ENCODE measurements at places on chromosomes 7 and 10.

GRCh38 chr10:102735065-102735562 lies 8.6 kb upstream of the WBP1L start:
- DNase-seq: no peak

DNA sequence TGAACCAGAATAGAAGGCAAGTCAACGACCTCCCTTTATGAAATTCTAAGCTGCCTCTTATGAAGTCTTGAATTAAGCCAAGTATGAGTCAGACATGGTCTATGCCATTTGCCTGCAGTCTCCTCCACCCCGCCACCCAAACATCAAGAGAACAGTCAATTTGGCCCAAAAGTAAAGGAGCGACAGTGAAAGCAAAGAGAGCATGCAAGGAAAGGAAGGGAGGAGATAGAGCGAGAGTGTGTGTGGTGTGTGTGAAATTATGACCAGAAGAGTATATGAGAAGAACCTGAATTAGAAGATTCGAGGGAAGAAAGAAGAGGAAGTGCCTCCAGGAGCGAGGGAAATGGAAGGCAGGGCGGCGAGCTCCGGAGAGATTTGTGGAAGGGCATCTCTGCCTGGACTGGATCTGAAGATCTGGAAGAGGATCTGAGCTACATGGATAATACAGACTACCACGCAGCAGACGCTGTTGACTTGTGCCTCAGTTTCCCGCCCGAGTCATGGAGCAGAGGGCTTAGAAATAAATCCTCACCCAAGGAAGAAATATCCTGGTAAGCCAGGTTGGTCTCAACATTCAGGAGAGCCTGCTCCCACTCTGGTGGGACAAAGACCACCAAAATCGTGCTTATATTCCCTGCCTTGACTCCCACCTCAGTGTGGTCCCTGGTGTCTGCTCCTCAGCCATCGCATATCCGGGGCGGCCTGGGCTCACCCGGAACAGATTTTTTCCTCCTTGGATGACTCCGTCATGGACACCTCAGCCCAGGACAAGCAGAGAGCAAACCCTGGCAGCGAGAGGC lies 459 bp downstream of the ZDHHC6 start:
- DNase-seq: no peak

DNA sequence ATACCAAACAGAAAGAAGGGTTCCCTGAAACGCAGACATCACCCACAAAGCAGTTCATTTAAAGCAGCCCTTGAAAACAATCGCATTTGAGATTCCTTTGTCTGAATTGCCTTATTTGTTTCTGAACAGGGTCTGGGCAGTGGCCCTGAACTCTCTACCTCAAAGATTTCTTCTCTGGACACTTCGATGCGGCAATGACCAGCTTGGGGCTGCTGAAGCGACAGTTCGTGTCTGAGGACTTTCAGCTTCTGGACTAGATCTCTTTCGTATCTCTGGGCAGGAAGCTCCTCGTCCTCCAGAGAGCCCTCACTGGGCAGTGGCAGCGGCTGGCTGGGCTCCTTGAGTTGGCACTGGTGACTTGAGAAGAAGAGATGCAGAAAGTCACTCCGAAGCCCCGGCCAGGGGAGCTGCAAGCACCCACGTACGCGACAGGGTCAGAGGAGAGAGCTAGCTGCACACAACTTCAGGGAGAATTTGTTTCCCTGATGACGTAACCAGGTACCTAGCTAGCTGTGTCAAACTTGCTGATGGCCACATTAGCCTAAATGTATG lies 96.3 kb downstream of the SMURF1 start:
- no peak for DNase-seq

GRCh38 chr10:97854743-97855142 lies 5.1 kb downstream of the GOLGA7B start:
- DNase-seq: no peak

DNA sequence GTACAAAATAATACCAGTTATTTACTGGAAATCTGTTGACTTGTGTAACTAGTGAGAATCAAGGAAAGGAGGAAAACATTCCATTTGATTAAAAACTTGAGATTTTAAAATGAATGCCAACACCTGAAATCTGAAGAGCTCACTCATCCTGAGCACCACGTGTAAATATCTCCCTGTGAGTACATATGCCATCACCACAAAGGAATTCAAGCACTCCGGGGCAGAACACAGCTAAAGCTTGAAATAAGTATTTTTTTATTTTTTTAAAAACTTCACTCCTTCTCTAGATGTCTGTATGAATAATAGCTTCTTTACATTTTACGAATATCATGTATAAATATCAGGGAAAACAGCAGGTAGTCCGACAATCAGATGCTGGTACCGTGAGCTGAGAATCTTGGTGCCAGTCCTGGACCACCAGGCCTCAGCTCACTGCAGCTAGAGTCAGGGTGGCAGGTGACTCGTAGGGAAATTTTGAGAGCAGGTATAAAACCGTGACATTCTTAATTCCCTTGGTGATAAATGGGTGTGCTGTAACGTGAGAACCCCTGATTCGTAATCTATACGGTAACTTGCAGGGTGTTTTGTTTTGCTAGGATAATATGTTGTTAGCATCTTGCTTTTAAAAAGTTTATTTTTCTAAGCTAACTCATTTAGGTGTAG lies 12.7 kb downstream of the LMTK2 start:
- no peak for DNase-seq

GRCh38 chr10:132509506-132510173 lies 27.9 kb upstream of the INPP5A start:
- no peak for DNase-seq

- no peak for DNase-seq
These were observed 52.8 kb downstream of the REEP3 start for GRCh38 chr10:63574011-63574410.

- DNase-seq: no peak
These were observed 79.4 kb downstream of the MYL10 start for GRCh38 chr7:101549734-101550133.

- DNase-seq: no peak
These were observed 717.5 kb upstream of the POM121L12 start for GRCh38 chr7:52317921-52318320.

- DNase-seq: no peak
These were observed 475.0 kb upstream of the ADARB2 start for GRCh38 chr10:2212244-2212834.

GRCh38 chr10:133260895-133261725 lies 15.6 kb downstream of the ADAM8 start:
- DNase-seq: peak; percentile 52
